ENCODE measurements at places on chromosomes 5 and 9. TPM values are rescaled to one million over a fixed set of nuclear protein-coding genes. Genes with fewer than 3 reads are reported as not detected.

GRCh38 chr5:85717203-85717563 is 900.6 kb upstream of the COX7C start:
- DNase-seq = no peak
- no peak overlapping the region for H3K4me3 ChIP-seq
- no peak overlapping the region for H3K27ac ChIP-seq
- H3K27me3 ChIP-seq = no peaks in the 10 kb centered on the region
- no peaks in the 10 kb centered on the region for H3K4me1 ChIP-seq

The LCP2 gene
- total RNA-seq = not detected

GRCh38 chr9:70111641-70112236 is 68.1 kb downstream of the MAMDC2 start:
- peaks cover 26% of the 10 kb centered on the region for H3K4me1 ChIP-seq
- no peak overlapping the region for H3K27ac ChIP-seq
- H3K36me3 ChIP-seq = no peaks in the 10 kb centered on the region
- no peaks in the 10 kb centered on the region for H3K27me3 ChIP-seq
- H3K4me3 ChIP-seq = no peak overlapping the region

GRCh38 chr5:41363343-41363986 is 146.9 kb downstream of the PLCXD3 start:
- H3K36me3 ChIP-seq = no peaks in the 10 kb centered on the region
- no peaks in the 10 kb centered on the region for H3K4me1 ChIP-seq
- H3K27me3 ChIP-seq = no peaks in the 10 kb centered on the region

GRCh38 chr5:93331863-93332262 is 249.2 kb downstream of the NR2F1-AS1 start:
- no peaks in the 10 kb centered on the region for H3K36me3 ChIP-seq
- H3K27ac ChIP-seq = no peak overlapping the region
- H3K4me1 ChIP-seq = peaks cover 4% of the 10 kb centered on the region
- no peak overlapping the region for H3K4me3 ChIP-seq
- H3K27me3 ChIP-seq = no peaks in the 10 kb centered on the region

DNA sequence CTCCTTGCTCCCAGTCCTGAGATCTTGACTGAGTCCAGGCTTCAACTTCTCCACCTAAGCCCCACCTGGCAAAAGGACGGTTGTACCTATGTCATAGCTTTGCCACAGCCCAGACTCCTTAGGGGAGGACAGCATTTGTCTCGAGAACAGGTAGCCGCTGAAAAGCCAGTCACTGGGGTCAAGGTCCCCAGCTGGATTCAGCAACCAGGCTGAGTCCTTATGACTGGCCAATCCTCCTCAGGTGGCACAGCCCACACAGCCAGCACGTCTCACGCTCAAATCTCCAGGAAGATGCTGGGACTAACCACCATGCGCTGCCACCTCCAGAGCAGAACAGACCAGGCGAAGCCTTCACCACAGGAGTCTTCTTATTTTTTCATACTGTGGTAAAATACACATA is 27.9 kb upstream of the SMU1 start:
- H3K4me3 ChIP-seq = no peak overlapping the region
- H3K27me3 ChIP-seq = no peaks in the 10 kb centered on the region
- DNase-seq = peak; percentile 55
- peak overlapping the region; percentile 70 for H3K27ac ChIP-seq
- H3K36me3 ChIP-seq = peaks cover 8% of the 10 kb centered on the region

DNA sequence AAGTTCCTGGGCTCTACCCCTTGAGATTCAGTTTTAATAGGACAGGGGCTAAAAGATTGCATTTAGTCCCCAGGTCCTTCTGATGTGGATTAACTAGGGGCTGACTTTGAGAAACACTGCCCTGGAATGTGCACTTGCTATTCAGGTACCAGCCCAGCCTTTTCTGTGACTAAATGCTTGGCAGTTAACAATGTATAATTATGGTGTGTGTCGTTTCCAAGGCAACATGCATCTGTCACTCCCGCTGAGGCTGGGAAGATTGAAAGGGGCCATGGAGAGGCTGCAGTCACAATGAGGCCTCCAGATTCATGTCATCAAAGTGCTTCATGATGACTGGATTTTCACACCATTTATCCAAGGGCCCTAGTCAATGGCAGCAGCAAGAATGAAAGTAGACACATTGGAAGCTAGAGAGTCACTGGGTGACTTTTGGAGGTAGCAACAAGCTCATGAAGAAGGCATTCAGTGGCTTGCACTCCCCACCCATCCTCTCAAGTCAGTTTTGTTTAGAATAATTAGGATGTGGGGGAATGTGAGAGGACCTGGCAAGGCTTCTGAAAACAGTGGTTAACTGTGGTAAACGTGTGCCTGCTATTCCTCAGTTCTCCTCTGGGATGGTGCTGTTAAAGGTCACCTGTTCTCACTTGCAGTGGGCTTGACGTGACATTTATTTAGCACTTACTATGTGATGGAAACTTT is 28.3 kb downstream of the RAI14 start:
- no peaks in the 10 kb centered on the region for H3K27me3 ChIP-seq
- H3K4me3 ChIP-seq = no peak overlapping the region
- H3K4me1 ChIP-seq = peaks cover 66% of the 10 kb centered on the region

- no peak overlapping the region for H3K4me3 ChIP-seq
- no peaks in the 10 kb centered on the region for H3K4me1 ChIP-seq
- no peaks in the 10 kb centered on the region for H3K36me3 ChIP-seq
- no peak overlapping the region for H3K27ac ChIP-seq
- H3K27me3 ChIP-seq = no peaks in the 10 kb centered on the region
Measured at GRCh38 chr5:155264809-155265208, 251.3 kb downstream of the KIF4B start.

GRCh38 chr5:125177340-125177739 is 430.9 kb upstream of the ZNF608 start:
- no peaks in the 10 kb centered on the region for H3K4me1 ChIP-seq
- no peak for DNase-seq
- H3K36me3 ChIP-seq = no peaks in the 10 kb centered on the region
- H3K27ac ChIP-seq = no peak overlapping the region
- H3K4me3 ChIP-seq = no peak overlapping the region

Measured in osteoblast (primary cell).